ENCODE measurements at places on chromosomes 7 and 10. TPM values are rescaled to one million over a fixed set of nuclear protein-coding genes. Genes with fewer than 3 reads are reported as not detected.
A peak's percentile ranks its signal among the peaks of the same experiment; 100 is the strongest.

Gene HNRNPF
- 347 TPM for total RNA-seq

Gene TMEM225B
- 1.2 TPM for total RNA-seq

GRCh38 chr10:1646332-1646731 is 91.0 kb downstream of the ADARB2 start:
- DNase-seq = no peak
- no peaks in the 10 kb centered on the region for H3K36me3 ChIP-seq
- H3K4me3 ChIP-seq = no peak overlapping the region

- H3K36me3 ChIP-seq = no peaks in the 10 kb centered on the region
- DNase-seq = no peak
- no peak overlapping the region for H3K4me3 ChIP-seq
- H3K4me1 ChIP-seq = peaks cover 4% of the 10 kb centered on the region
- H3K27ac ChIP-seq = no peak overlapping the region
- no peaks in the 10 kb centered on the region for H3K27me3 ChIP-seq
Observed at GRCh38 chr7:105782391-105783042, 93.9 kb downstream of the ATXN7L1 start.

GRCh38 chr10:69639291-69640195 is 9.5 kb downstream of the FAM241B start:
- no peak overlapping the region for H3K27ac ChIP-seq
- no peaks in the 10 kb centered on the region for H3K36me3 ChIP-seq
- peak; percentile 57 for DNase-seq
